Germinal center (tissue), 1 donor: ENCODE measurements at places on chromosomes 5 and 9.
A peak's percentile ranks its signal among the peaks of the same experiment; 100 is the strongest.

DNA sequence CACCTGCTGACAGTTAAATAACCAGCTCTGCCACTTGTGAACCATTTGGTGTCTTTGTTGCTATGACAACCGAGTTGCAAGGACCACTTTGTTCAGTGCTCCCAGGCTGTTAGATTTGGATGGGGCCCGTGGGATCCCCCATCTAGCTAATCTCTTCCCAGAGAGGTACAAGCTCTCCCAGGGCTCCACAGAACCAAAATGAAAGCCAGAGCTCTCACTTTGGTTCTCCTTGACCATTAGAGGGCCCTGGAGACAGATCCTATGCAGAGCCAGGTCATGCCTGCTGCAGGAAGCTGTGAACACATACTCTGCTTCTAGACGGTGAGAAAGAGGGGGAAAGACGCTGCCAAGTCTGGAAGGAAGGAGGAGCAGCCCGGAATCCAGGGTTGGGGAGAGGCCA, 224.6 kb downstream of the GABBR2 start:
- DNase-seq: no peak

GRCh38 chr5:159257629-159258283, 5.3 kb upstream of the UBLCP1 start:
- DNase-seq: no peak

DNA sequence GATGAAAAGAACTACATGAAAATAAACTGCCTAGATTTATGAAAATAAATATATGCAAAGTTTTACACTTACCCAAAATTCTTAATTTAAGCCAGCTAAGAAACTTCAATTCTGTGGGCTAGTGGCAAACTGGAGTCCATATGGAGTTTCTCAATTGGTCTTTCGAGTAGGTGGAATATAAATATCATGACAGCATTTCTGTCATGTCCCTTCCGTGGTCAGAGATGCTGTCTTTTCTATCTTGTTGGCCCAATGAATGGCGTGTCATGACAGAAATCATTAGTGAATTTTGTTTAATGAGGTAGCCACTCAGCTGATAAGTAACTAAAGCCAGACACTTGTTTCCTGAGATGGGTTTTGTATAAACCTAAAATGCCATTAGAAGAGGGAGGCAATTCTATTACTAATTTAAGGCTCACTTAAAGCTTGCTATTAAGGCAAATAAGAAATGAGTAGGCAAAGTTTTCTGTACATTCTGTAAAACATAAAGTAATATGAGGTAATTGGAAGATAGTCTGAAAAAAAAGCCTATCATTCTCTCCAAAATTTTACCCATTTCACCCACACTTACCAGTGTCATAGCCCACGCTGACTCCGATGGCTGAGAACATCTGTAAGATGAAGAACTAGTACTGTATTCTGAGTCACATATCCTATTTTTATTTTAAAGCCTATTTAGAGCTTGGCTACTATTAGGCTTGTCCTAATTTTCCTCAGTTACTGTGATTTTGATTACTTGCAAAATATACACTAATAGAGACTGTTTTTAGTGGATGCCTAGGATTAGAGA, 419.3 kb upstream of the MEF2C start:
- DNase-seq: no peak

DNA sequence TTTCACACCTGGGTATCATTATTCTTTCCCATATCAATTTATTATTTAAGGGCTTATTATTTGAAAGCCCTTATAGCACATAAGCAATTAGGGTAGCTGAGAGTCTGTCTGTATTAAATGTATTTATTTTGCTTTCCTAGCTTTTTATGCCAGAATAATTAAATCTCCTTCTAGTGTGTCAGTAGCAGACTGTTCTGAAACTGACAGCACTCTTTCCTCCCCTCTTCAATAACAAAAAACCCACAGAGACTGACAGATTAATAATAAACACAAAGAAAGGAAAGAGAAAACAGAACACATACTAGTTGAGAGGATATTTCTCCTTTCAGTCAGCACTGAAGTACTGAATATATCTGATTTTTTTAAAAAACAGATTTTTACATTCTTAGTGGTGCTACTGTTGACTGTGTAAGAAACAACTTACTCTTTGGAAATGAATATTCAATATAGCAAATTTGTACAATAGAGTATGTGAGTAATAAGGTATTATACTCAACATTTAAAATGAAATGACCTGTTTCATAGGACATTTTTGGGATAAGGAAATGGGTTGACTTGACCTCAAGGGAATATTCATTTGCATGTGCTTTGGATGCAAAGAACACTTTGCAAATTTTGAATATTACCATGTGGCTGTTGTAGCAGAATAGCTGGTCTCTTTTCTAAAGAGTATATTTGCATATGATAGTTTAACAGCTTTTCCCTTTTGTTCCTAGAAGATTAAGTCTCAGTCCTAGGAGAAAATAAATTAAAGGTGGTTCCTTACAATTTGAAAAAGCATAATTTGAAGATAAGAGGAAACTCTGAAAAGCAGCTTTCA, 208.3 kb downstream of the SPATA31D1 start:
- DNase-seq: no peak

- DNase-seq: no peak
Observed at GRCh38 chr5:67875601-67876000, 340.0 kb upstream of the PIK3R1 start.

- DNase-seq: no peak
Observed at GRCh38 chr9:109274884-109275730, 45.8 kb downstream of the EPB41L4B start.

DNA sequence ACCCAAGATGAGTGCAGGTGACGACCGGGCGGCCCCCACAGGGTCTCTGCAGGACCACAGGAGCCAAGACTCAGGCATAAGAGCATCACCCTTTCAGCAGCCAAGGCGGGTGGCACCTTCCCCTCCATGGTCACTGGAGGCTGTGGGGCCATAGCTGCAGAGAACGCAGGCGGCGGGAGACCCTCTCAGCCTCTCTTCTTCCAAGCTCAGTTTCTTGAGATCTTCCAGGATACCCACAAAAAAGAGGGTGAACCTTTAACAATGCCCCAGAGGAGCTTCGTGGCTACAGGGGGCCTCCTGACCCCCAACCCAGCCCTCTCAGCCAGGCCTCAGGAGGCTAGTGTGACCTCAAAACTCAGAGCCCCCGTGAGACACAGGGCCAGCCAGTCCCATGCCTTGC, 5.8 kb upstream of the TBC1D9B start:
- DNase-seq: no peak

- DNase-seq: no peak
Observed at GRCh38 chr5:82525626-82526025, 247.5 kb upstream of the RPS23 start.

GRCh38 chr5:23840083-23840482, 332.7 kb downstream of the PRDM9 start:
- no peak for DNase-seq

GRCh38 chr9:109640580-109641371, 139.2 kb upstream of the PALM2AKAP2 start:
- peak; percentile 3 for DNase-seq

DNA sequence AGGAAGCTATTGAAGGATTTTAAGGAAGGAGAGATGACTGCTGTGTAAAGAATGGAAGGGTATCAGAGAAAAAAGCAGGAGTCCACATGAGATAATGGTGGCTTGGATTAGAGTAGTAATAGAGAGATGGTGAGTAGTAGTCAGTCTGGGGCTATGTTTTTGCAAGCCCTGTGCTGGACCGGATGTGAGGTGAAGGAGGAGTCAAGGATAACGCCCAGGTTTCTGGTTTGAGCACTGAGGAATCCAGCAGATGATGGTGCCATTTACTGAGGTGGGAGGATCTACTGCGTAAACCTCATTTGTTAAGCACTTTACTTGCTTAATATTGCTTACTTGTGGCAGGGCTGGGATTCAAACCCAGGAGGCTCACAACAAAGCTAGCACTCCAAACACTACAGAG, 1.1 kb downstream of the TIGD6 start:
- no peak for DNase-seq

- no peak for DNase-seq
Observed at GRCh38 chr9:14869671-14870070, 40.6 kb downstream of the FREM1 start.

DNA sequence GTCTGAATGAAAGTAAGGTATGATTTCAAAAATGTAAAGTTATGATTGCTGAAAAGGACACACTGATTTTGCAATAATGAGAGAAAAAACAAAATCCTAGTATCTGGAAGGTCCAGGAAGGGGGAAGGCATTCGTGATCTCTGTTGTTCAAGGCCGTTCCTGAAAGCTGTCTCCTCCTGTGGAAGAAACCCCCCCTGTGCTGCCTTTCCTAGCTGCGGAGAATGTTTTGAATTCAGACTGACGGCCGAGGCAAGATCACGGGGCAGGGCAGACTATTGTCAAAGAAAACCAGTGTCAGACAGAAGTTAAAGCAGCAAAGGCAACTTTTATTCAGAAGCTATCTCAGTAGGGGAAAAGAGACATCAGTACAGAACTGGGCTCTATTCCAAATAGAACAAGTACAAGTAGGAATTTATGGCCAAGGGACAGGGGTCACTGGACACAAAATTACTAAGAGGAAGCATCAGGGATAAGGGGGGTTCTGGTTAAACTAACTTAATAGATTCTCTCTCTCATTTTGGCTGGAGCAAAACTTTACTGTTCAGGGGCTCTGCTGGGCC, 61.9 kb upstream of the IGFBPL1 start:
- no peak for DNase-seq

DNA sequence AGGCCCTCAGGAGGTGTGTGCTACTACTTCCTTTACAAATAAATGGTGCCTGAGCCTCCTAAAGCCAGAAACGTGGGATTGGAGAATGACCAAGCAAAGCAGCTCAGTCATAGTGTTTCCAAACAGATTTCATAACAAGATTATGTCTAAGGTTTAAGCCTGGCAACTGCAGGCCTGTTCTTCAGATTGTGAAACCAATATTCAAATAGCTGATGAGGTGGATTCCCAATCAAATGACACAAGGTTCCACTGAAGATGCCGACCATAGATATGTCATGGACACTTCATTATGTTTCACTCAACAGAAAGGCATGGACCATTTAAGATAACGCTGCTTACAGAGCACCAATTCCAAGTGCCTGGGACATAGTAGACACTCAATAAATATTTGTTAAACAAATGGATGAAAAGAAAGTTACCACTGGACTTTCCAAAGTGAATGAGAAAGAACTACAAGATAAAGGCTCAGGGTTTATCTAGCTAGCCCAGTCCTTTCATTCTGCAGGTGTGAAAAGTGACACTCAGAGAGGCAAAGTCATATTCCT, 189.5 kb downstream of the ACTL7B start:
- DNase-seq: no peak

- no peak for DNase-seq
Observed at GRCh38 chr9:38352530-38353328, 39.8 kb upstream of the ALDH1B1 start.

- DNase-seq: no peak
Observed at GRCh38 chr5:61649231-61649630, 317.2 kb downstream of the ZSWIM6 start.

DNA sequence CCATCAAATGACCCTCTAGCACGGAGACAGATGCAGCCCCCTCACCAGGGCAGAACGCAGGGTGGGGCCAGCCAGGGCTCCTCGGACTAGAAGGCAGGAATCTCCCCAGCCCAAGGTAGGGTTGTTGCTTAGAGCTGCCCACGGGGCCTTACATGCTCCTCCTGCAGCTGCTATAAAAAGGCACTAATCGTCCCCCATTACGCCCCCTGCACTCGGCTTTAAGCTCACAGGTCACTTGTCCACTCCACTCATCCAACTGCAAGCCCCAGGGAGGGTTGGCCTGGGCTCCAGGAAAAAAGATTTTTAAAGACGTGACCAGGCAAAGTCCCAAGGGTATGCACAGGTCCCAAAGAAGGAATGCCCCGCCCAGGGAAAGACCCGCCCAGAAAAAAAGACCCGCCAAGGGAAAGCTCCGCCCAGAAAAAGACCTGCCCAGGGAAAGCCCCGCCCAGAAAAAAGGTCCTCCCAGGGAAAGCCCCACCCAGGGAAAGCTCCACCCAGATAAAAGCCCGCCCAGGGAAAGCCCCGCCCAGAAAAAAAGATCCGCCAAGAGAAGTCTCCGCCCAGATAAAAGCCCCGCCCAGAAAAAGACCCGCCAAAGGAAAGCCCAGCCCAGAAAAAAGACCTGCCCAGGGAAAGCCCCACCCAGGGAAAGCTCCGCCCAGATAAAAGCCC, 11.1 kb downstream of the GRIN1 start:
- DNase-seq: peak; percentile 63

GRCh38 chr9:119938871-119939270, 569.6 kb upstream of the BRINP1 start:
- DNase-seq: no peak

GRCh38 chr9:73173557-73174329, 22.1 kb downstream of the ANXA1 start:
- no peak for DNase-seq

DNA sequence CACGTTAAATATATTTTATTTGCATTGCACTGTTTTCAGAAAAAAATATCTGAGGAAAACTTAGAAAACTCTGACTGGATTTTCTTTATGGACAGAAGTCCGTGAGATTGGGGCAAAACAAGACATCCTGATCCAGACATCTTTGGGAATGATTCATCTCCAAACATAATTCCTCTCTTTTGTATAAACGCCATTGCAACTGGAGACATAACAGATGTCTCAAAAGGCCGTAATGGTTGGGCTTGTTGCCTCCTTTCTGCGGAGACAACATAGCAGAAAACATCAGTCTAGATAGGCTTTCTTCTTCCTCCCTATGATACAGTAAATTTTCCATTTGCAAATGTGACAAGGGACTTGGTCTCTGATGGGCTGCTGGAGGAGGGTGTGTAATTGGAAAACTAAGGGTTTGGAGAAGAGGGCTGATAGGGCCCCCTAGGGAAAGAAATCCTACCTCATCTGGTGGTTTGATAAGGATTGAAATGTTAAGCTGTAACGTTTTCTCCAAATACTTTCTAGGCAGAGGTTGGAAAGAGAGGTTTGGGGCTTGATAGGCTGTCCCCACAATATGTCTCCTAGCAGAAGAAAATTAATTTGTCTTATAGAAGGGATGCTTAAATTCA, 631.5 kb upstream of the ST8SIA4 start:
- no peak for DNase-seq
